ENCODE measurements at places on chromosomes 11 and 22.

DNA sequence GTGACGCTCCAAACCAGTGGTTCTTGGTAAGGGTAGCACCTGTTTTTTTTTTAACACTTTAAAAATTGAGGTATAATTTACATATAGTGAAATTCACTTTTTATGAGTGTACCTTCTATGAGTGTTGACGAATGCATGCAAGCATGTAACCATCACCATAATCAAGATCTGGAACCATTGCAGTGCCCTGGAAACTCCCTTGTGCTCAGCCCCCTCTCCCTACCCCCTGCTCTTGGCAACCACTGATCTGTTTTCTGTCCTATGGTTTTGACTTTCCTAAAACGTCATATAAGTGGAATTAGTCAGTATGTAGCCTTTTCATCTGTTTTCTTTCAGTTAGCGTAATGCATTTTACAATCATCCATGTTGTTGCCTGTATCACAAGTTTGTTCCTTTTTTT is 212.2 kb downstream of the GRIK4 start:
- DNase-seq, result no peak

- no peak for DNase-seq
These were observed 40.4 kb upstream of the GRIK4 start for GRCh38 chr11:120471131-120471530.

GRCh38 chr11:35486446-35486845 is 39.0 kb downstream of the PAMR1 start:
- DNase-seq, result no peak

DNA sequence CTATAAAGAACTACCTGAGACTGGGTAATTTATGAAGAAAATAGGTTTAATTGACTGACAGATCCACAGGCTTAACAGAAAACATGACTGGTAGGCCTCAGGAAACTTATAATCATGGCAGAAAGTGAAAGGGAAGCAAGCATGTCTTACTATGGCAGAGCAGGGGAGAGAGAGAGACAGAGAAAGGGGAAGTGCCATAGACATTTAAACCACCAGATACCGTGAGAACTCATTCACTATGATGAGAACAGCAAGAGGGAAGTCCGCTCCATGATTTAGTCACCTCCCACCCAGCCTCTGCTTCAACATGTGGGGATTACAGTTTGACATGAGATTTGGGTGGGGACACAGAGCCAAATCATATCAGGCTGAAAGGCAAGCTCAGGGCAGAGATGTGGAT is 327.1 kb upstream of the DDI1 start:
- no peak for DNase-seq

- DNase-seq, result no peak
These were observed 337.0 kb downstream of the SHANK2 start for GRCh38 chr11:70915158-70915985.

- DNase-seq, result no peak
These were observed 51.0 kb downstream of the PPFIBP2 start for GRCh38 chr11:7564803-7565202.

All from activated CD4-positive, alpha-beta T cell treated with anti-CD3 and anti-CD28 coated beads for 1 hour (primary cell).